ENCODE measurements at places on chromosomes 2 and 18.

GRCh38 chr18:51400721-51401120 lies 203.2 kb upstream of the MEX3C start:
- no peak for DNase-seq

GRCh38 chr18:74804677-74805076 lies 207.0 kb downstream of the ZNF407 start:
- no peak for DNase-seq

DNA sequence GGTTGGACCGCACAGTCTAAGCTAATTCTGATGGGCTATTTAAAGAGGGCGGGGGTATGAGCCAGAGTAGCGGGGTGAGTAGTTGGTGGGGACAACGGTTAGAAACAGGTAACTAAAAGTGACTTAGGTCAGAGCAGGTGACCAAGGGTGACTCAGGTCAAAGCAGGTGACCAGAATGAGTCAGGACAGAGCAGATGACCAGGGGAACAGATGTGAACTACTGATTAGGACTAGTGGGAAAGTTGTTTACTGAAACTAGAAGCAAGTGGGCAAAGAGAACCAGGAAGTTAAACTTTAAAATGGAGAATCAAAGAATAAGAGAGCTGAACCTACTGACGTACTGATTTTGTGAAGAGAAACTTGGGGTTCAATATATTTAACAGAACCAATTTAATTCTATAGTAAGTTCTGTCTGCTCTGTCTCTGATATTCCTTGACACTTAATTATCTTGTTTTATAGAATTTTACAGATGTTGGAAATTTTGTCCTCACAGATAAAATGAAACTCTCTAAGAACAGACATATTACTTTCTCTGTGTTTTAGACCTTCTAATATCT lies 7.8 kb upstream of the LRRTM1 start:
- no peak for DNase-seq

- no peak for DNase-seq
Measured at GRCh38 chr2:39164089-39164488, 43.2 kb upstream of the SOS1 start.

DNA sequence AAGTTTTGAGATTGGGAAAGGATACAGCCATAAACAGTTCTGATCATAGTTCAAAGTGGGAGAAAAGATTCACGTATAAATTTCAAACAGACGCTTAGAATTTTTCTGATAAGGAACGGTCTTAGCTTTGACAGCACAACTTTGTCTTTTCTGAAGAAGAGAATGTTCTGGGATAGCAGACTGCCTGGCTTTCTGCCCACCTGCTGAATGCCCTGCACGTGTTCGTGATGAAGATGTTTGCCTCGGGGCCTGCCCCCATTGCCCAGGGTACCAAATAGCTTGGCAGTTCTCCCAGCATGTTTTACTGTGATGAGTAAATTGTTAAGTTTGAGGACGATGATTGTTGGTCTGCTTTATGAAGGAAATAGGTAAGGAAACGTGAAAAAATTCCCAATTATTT lies 4.6 kb downstream of the MRPL33 start:
- no peak for DNase-seq

- DNase-seq = no peak
Measured at GRCh38 chr2:16663121-16663905, 2.3 kb downstream of the CYRIA start.

GRCh38 chr2:127961729-127962128 lies 66.1 kb downstream of the SAP130 start:
- no peak for DNase-seq

All from non-pigmented ciliary epithelial cell (primary cell).